ENCODE measurements at places on chromosomes 3 and 15. TPM values are rescaled to one million over a fixed set of nuclear protein-coding genes. Genes with fewer than 3 reads are reported as not detected.

RETNLB gene
- not detected for total RNA-seq

PRR20G gene
- not detected for total RNA-seq

DNA sequence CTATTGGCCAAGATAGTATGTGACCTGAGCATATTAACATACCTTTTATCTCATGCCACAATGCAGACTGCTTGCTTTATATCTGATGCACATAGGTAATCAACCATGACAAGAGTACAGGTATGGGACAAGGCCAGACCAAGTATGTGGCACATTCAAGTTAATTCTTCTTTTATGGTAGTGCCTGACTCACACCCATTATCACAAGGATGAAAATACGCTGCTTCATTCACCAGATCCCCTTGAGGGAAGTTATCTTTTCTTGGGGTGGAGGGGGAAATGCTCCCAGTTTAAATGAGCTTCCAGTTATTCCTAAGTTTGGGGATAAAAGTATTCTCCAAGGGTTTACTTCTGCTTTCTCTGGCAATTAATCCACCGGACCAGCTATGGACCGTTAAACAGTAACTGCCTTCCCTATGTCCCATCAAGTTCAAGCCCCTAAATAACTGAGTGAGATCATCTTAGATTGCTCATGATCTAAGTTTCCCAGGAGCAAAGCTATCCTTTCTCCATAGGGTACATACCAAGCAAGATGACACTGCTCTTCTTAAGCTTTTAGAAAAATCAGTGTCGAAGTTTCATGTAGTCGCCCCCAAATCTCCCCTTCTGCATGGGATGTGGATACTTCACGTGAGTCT is 1.9 kb downstream of the COL8A1 start:
- H3K4me1 ChIP-seq, result no peaks in the 10 kb centered on the region
- H3K4me3 ChIP-seq, result no peak overlapping the region
- no peaks in the 10 kb centered on the region for H3K36me3 ChIP-seq
- H3K27me3 ChIP-seq, result no peaks in the 10 kb centered on the region
- DNase-seq, result no peak
- H3K27ac ChIP-seq, result no peak overlapping the region

DNA sequence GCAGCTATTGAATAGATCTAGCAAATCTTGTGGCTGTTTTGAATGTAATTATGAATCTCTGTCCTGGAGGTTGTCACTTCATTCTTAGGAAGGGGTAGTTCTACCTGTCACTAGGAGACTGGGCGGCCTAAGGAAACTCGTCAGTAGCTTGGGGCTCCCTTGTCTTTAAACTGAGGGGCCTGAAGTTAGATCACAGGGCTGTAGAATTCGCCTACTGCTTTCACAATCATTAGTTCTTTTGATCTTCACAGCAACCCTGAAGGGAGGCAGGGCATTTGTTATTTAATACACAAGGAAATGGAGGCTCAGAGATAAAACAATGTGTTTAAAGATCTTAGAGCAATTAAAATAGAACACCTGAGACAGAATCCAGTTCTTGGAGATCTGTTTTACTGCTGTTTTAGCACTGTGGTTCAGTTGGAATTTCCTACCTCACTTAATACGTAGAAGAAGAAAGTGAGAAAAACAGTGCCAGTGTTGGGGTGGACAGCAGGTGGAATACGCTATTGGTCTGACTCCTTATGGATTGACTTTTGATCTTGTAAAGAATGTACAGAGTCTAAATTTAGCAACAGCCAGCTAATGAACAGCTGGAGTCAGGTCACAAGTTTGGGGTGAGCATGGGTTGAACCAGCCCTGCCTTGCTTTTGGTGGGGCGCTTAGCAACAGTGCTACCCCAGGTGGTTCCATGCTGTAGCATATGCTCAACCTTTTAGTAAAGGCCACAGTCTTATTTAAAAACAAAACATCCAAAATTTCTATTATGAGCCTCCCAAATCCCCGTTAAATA is 71.4 kb upstream of the BHLHE40 start:
- H3K27ac ChIP-seq, result no peak overlapping the region
- no peak for DNase-seq
- no peaks in the 10 kb centered on the region for H3K4me1 ChIP-seq
- H3K4me3 ChIP-seq, result no peak overlapping the region
- H3K36me3 ChIP-seq, result no peaks in the 10 kb centered on the region

DNA sequence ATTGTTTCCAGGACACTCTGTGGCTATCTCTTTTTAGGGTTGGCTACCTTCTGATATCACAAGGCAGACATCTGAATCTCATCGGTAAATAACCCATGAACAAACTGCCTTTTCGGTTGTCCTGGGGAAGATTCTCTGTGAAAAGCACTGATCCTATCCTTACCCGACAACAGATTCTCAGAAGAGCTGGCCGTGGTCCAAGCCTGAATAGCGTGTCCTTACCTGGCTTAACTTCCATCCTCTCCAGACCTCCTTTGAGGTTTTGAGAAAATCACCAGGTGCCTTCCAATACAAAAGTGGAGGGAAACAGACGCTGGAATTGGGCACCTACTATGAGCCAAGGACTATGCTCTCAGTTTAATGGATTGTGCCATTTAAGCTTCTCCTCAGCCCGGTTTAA is 87.4 kb upstream of the ARHGEF3 start:
- no peak overlapping the region for H3K4me3 ChIP-seq
- H3K27ac ChIP-seq, result no peak overlapping the region
- no peaks in the 10 kb centered on the region for H3K36me3 ChIP-seq
- DNase-seq, result no peak
- H3K27me3 ChIP-seq, result no peaks in the 10 kb centered on the region

DNA sequence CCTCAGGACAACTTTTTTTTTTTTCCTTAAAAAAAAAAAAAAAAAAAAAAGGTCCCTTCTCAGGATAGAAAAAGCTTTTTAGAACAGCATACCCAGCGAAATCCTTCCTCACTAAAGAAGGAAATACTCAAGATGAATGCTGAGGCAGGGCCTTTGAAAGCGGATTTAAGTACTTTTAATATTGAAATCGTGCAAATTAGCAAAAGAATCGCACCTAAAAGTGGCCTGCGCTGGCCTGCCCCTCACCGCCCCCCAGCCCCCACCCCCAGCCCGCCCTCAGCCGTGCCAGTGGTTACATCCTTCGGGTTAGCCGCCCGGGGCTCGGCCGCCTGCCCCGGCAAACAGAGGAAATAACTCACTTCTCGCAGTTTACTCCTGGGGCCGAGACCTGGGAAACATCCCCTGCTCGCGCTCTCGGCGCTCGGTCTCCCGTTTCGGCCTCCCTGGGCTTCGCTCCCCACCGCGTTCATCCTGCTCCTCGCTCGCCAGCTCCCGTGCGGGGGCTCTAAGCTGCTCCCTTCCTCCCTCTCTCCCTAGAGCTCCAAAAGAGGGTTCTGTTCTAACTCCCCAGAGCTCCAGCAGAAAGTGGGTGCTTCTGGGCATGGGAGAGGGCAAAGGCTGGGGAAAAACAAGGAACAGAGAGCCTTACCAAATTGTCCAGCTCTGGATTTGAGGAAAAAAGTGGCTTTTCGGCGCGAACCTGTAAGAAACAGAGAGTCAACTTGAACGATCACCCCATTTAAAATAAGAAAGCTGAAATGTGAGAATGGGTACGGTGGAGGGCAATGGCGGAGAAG is 5.2 kb downstream of the MEIS2 start:
- H3K36me3 ChIP-seq, result no peaks in the 10 kb centered on the region
- H3K27ac ChIP-seq, result no peak overlapping the region
- peak overlapping the region; percentile 26 for H3K4me3 ChIP-seq
- peak; percentile 49 for DNase-seq
- H3K4me1 ChIP-seq, result no peaks in the 10 kb centered on the region
- H3K27me3 ChIP-seq, result peaks cover 5% of the 10 kb centered on the region

DNA sequence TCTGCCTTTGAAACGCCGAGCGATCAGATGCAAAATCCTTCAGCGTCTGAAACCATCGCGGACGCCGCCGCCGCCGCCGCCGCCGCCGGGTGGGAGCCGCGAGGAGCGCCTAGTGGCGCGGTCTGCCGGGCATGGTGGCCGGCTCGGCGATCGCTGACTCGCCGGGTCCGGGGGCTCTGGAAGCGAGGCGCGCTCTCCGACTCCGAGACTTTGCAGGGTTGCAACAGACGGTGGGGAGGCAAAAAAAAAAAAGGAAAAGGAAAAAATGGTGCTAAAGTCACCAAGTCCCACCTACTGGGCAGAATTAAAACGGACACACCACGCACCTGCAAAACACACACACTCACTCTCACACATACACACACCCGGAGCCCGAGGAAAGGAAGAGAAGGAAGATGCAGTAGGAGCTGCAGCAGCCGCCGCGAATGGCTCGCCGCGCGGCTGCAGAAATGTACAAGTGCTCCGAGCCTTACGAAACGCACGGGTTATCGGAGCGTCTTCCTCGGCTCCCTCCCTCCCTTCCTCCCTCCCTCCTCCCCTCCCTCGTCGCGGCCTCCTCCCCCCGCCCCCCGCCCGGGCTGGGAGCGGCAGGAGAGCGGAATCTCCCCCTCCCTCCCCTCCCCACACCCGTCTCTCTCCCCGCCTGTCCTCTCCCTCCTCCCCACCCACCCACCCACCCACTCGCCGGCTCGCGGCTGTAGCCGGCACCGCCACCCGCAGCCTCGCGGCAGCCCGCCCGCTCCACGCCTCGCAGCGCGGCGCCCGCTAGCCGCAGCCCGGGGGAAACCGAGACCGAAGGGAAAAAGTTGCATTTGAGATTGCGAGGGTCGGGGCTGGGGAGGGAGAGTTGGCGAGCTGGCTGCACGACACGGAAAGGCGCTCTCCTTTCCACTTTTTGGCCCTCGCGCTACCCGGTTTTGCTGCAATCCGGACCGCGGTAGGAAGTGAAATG is at the start of gene NTRK3:
Gene NTRK3, minus strand, starts transcription at position 461 of the 952 bp plus-strand sequence. CDS start 586 bp downstream, outside the sequence.
- H3K4me1 ChIP-seq, result peaks cover 9% of the 10 kb centered on the region
- peak within 1 kb of the TSS; percentile 30 for H3K27ac ChIP-seq
- peaks cover 63% of the 10 kb centered on the region for H3K27me3 ChIP-seq
- H3K36me3 ChIP-seq, result no peaks in the 10 kb centered on the region
- H3K4me3 ChIP-seq, result peak within 1 kb of the TSS; percentile 63

DNA sequence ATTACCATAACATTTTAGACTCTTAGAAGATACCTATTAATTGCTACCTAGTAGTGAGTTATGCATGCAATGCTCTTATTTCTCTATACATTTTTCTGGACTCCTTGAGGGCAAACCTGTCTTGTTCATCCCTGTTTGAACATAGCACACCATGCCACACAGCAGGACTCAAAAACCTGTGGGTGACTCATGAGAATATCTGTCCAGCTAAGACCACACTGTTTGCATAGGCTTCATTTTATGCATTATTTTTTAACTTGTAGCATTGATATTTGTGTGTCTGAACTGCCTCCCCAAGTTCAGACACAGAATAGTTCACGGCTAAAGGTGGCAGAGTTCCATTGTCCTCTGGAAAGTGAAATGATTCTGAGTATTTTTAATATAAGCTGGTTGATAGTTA is 1.8 kb downstream of the LMCD1 start:
- peak overlapping the region; percentile 64 for H3K4me3 ChIP-seq

GRCh38 chr15:63974021-63974420 is 72.3 kb downstream of the DAPK2 start:
- no peaks in the 10 kb centered on the region for H3K27me3 ChIP-seq
- H3K36me3 ChIP-seq, result peaks cover 3% of the 10 kb centered on the region
- H3K4me3 ChIP-seq, result no peak overlapping the region
- H3K4me1 ChIP-seq, result peaks cover 60% of the 10 kb centered on the region
- peak overlapping the region; percentile 13 for H3K27ac ChIP-seq

GRCh38 chr15:90866161-90866715 is 2.1 kb upstream of the FURIN start:
- no peaks in the 10 kb centered on the region for H3K27me3 ChIP-seq
- no peak overlapping the region for H3K27ac ChIP-seq
- peaks cover 19% of the 10 kb centered on the region for H3K4me1 ChIP-seq
- no peaks in the 10 kb centered on the region for H3K36me3 ChIP-seq
- DNase-seq, result no peak
- no peak overlapping the region for H3K4me3 ChIP-seq

DNA sequence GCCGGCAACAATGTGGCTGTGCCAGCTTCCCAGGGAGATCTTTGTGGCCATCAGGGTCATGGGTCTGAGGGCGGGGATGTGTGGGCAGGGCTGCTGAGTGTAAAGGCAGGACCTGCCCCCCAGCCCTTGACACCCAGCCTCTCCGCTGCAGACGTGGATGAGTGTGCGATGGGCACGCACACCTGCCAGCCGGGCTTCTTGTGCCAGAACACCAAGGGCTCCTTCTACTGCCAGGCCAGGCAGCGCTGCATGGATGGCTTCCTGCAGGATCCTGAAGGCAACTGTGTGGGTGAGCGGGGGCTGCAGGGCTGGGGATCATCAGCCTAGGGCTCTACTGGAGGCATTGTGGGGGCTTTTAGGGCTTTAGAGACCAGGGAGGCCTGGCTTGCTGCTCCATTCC is 78.8 kb downstream of the FBLN2 start:
- no peaks in the 10 kb centered on the region for H3K27me3 ChIP-seq
- DNase-seq, result no peak
- no peak overlapping the region for H3K4me3 ChIP-seq
- H3K36me3 ChIP-seq, result no peaks in the 10 kb centered on the region

- no peaks in the 10 kb centered on the region for H3K27me3 ChIP-seq
- H3K36me3 ChIP-seq, result no peaks in the 10 kb centered on the region
- peak overlapping the region; percentile 19 for H3K27ac ChIP-seq
- peak overlapping the region; percentile 56 for H3K4me3 ChIP-seq
Measured at GRCh38 chr3:13281507-13282357, 138.4 kb downstream of the NUP210 start.

CISH gene
- 74.5 TPM for total RNA-seq

DNA sequence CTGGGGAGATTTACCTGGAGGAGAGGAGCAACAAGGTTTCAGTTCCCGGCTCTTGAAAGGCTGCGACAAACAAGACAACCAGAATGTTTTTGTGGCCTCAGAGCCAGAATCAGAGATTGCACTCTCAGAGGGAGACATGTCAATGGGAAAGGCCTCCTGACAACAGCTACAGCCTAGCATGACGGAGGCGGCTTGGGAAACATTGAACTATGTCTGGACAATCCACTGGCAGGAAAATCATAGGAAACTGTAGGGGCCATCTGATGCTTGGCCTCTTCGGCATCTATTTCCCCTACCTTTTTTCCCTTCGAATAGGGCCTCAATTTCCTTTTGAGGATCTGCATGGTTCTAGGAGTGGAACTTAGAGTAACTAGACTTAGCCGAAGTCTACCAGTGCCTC is 13.2 kb upstream of the PTPN23 start:
- H3K36me3 ChIP-seq, result no peaks in the 10 kb centered on the region
- no peak overlapping the region for H3K27ac ChIP-seq
- H3K4me1 ChIP-seq, result peaks cover 9% of the 10 kb centered on the region
- DNase-seq, result no peak
- H3K4me3 ChIP-seq, result no peak overlapping the region
- no peaks in the 10 kb centered on the region for H3K27me3 ChIP-seq

TRH gene
- total RNA-seq, result not detected

- no peaks in the 10 kb centered on the region for H3K36me3 ChIP-seq
- H3K4me3 ChIP-seq, result no peak overlapping the region
- DNase-seq, result no peak
- H3K27me3 ChIP-seq, result no peaks in the 10 kb centered on the region
- H3K4me1 ChIP-seq, result peaks cover 9% of the 10 kb centered on the region
Measured at GRCh38 chr3:170352936-170353335, 4.6 kb upstream of the SKIL start.

TMEM207 gene
- not detected for total RNA-seq

All from psoas muscle (tissue), 8 donors.